Fibroblast of skin of left biceps (primary cell): ENCODE measurements at places on chromosomes 6 and 20.

- DNase-seq, result no peak
These were observed 87.9 kb downstream of the MMS22L start for GRCh38 chr6:97195117-97195516.

GRCh38 chr6:25981568-25982263, 19.1 kb downstream of the TRIM38 start:
- DNase-seq, result no peak

DNA sequence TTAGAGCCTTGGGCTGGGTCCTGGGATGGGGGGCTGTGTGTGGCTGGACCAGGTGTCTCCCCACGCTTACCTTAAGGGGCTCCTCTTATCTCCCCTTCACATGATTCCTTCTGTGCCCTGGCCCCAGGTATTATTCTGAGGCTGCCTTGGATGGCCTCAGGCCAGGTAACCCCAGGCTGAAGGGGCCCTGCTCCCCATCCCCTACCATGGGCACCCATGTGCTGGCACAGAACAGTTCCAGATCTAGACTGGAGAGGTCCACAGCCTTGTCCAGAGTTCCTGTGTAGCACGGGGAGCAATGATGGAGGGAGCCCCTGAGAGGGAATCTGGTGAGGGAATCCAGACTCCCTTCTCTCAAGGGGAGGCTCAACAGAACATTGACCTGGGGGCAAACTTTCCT, 32.1 kb downstream of the MOCS1 start:
- no peak for DNase-seq

GRCh38 chr6:41191569-41191968, 9.4 kb downstream of the TREML2 start:
- DNase-seq, result no peak

DNA sequence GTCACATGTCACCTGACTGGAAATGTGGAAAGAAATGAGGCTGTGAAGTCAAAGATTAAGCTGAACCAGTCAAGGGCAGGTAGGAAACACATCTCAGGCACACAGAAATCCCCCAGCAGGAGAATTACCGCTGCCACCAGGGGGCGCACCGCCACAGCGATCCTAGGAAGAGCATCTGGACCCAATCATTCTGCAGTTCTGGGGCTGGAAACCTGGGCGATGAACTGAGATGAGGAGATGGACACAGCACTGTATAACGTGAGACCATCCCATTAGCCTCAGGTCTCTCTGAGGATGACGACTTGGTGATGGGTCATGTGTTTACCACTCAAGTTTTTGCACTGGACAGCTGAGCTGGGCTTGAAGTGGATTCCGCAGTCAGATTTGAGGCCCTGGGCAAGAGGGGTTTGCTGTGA, 6.5 kb upstream of the SLC24A3 start:
- DNase-seq, result no peak

DNA sequence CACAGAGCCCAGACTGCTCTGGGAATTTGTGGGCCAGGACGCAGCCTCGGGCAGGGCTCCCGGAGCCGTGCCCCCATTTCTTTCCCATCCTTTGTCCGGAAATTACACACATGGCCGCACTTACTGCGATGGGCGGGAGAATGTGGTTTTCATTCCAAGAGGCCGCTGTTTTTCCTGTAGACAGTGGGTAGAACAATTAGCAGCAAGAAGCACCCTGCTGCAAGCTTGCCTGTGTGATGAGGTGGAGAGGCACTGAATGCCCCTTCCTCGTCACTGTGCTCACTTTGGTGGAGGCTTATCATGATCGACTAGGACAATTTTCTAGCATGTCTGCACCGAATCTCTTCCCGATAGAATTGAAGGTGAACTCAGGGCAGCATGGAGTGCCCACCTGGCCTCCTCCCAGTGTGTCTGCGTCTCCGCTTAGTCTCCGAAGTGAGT, 102.8 kb downstream of the DACT2 start:
- peak; percentile 5 for DNase-seq

GRCh38 chr20:50716518-50716917, 14.9 kb upstream of the PARD6B start:
- no peak for DNase-seq

GRCh38 chr6:14271789-14272736, 154.5 kb downstream of the CD83 start:
- DNase-seq, result no peak

DNA sequence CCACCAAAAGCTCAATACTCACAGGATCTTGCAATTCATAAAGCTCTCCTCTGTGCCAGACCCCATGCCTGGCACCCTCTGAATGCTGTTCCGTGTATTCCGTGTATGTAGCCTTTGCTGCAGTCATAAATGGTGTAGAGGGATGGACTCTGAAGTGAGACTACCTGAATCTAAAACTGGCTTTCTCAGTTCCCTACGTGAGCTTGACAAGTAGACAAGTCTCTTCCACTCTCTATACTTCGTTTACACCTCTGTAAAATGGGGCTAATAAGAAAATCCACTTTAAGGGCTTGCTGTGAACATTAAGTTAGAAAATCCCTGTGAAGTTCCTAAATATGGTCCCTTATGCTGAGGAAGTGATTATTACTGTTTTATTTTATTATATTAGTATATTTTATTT, 31.5 kb downstream of the PPP1R16B start:
- DNase-seq, result no peak

DNA sequence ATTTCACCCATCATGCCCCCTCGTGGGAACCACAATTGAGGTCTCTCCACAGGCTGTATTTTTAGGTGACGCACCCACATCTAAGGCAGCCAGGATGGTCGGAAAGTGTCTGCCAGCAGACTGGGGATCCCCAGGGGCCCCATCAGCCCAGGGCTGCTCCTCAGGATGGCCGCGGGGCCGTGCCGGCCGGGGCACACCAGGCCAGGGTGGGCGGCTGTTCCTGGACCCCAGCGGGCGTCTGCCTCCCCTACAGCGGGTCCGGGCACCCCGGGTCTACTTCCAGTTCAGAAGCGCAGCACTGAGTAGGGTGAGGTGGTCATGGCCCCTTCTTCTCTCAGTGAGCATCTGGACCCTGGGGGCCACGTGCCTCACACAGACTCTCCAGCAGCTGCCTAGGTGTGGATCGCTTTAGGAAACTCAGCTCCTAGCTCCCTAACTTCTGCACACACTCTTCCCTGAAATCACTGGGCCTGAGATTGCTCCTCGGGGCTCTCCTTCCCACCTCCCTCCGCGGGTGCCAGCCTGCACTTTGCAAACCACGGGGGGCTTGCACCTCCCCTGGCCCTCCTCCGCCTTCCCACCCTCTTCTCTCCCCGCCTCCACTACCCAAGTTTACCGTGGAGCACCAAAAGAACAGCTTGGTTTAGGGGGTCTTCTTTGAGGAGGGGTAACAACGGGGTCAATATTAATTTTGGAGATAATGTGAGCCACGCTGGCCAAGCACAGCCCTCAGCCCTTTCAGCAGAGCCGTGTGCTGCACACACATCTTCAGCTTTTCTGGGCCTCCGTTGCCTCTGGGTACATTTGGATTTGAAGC, 14.2 kb upstream of the FOXC1 start:
- DNase-seq, result no peak

- no peak for DNase-seq
These were observed 74.1 kb downstream of the CDKAL1 start for GRCh38 chr6:20608356-20608755.

DNA sequence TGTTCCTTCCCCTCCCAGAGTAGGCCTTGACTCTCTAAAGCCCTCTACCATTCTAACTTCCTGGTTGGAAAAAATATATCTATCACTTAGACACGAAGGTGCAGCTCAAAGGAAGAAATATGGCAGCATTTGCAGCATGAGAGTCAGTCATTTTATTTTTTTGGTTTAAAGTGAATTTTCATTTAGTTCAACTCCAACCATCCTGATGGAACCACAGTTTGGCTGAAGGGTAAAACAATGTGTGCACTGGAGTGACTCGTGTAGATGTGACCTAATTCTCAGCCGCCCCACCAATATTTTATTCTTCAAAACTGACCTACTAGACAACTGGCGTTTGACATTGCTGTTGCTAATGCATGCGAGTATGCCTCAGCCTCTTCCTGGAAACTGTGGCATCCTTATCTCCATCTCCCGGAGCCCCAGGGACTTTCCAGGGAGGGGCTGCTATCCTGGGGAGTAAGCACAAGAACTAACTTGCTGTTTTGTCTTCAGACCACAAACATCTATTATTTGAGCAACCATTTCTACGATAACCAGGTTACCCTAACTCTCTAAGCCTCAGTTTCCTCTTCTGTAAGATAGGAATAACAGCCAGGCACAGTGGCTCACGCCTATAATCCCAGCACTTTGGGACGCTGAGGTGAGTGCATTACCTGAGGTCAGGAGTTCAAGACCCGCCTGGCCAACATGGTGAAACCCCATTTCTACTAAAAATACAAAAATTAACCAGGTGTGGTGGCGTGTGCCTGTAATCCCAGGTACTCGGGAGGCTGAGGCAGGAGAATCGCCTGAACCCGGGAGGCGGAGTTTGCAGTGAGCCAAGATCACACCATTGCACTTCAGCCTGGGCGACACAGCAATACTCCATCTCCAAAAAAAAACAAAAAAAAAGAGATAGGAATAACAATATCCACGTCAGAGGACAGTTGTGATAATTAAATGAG, 148.7 kb upstream of the JARID2 start:
- no peak for DNase-seq

DNA sequence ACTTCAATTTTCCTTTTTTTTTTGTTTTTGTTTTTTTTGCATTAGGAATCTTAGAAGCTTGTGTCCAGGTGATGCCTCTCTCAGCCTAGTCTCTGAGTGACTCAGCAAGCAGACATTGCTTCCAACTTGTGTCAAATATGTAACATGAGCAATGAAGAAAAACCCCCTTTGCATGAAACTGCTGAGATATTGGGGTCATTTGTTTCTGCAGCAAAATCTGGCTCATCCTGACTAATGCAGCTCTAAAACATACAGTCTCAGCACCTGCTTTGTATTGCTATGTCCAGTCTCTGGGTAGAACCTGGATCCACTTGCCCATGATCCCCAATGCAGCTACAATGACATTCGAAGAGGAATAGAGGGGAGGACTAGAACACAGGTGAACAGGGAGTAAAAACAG, 55.7 kb upstream of the LRFN2 start:
- no peak for DNase-seq

DNA sequence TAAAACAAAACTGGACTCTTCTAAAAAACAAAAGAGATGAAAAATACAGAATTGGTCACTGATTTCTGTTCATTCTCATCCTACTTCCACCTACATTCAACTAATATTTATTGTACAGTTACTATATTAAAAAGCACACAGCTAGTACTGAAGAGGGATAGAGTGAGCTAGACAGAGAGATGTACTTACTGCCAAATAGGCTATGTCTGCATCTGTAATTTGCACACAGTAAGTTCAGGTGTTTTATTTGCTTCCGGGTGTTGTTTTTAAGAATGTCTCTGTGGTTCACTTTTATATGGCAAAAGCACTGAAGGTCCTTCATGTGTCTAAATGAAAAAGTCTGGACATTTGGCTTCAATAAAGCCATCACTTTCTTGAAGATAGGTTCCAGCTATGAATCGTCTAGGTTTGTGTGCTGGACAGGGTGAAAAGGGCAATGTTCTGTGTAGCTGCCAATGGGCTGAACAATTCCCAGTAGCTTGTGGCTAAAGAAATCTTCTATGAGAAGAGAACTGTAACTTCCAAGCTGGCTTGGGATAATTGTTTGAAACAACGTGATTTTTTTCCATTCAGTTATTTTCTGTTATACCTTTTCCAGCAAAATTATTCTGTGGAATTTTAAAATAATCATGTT, 47.3 kb downstream of the EPB41L2 start:
- no peak for DNase-seq

- no peak for DNase-seq
These were observed 146.4 kb downstream of the TAF4 start for GRCh38 chr20:61919239-61919638.
